ENCODE measurements at places on chromosomes 5 and 9.

DNA sequence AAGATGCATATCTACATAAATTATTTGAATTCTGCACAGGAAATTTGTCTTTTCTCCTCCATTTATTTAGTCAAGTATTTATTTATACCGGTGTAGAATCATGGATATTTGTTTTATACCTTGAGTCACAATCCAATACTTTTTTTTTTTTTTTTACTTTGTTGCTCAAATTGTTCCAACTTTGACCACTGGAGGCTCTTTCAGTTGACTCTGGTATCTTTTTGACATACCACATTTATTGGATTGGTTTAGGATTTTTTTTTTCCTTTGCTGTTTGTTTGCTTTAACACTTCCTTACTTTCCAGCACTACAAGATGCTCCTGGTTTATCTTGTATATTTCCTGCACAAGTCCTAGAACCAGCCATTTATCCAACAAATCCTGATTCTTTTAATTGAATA is 543.1 kb upstream of the RIOK2 start:
- no peak for DNase-seq

GRCh38 chr5:4804691-4805360 is 335.3 kb upstream of the ADAMTS16 start:
- no peak for DNase-seq

DNA sequence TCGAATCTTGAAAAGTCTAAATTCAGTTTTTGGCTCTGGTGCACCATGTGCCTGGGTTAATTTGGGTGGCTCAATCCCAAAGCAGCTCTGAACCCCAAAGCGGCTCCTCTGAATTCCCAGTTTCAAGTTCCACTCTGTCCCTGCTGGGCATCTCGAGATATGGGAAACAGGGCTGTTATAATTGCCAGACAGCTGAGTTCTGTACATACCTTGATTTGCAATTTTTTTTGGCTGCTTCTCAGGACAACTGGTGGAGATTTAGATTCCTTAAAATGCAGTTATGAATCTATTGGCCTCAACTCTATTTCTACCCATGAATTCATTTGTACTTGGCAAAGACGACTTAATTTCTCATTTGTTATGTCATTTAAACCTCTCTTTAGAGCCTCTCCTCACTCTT is 808.5 kb downstream of the TLE4 start:
- no peak for DNase-seq

GRCh38 chr5:34582371-34582770 is 73.8 kb upstream of the RAI14 start:
- no peak for DNase-seq

GRCh38 chr5:56360816-56361215 is 127.7 kb upstream of the ANKRD55 start:
- DNase-seq: no peak

- DNase-seq: no peak
Observed at GRCh38 chr5:73282923-73283322, 109.9 kb downstream of the TMEM174 start.

- DNase-seq: peak; percentile 59
Observed at GRCh38 chr5:143402553-143403333, 743 bp downstream of the NR3C1 start.
